Panc1 (cell line): ENCODE measurements at places on chromosomes 16 and 17. TPM values are rescaled to one million over a fixed set of nuclear protein-coding genes. Genes with fewer than 3 reads are reported as not detected.

- no peaks in the 10 kb centered on the region for H3K36me3 ChIP-seq
- H3K4me1 ChIP-seq, result peaks cover 29% of the 10 kb centered on the region
- peak overlapping the region; percentile 84 for H3K4me3 ChIP-seq
- no peak for DNase-seq
- no peak overlapping the region for H3K27ac ChIP-seq
- H3K27me3 ChIP-seq, result no peaks in the 10 kb centered on the region
Measured at GRCh38 chr16:3879887-3880564, 487 bp downstream of the CREBBP start.

DNA sequence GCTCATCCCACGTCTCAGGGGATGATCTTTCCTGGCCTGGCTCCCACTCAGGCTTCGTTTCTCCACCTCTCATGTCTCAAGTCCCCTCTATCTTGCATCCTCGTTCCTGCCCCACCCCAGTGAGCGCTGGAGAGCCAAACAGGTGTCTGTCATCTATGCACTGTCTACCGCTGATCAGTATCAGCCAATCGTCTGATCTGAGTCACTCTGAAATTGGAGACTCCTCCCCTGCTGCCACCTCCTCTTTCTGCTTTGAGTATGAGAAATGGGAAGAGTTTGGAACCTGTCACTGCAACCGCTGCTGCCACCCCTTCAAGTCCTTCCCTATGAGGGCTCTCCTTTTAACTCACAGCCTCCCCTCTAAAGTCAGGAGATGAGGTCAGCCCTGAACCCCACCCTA lies 28.0 kb downstream of the FZD2 start:
- H3K27ac ChIP-seq, result peak overlapping the region; percentile 83; the same call in 1 of the 2 replicates
- DNase-seq, result no peak
- no peaks in the 10 kb centered on the region for H3K27me3 ChIP-seq

DNA sequence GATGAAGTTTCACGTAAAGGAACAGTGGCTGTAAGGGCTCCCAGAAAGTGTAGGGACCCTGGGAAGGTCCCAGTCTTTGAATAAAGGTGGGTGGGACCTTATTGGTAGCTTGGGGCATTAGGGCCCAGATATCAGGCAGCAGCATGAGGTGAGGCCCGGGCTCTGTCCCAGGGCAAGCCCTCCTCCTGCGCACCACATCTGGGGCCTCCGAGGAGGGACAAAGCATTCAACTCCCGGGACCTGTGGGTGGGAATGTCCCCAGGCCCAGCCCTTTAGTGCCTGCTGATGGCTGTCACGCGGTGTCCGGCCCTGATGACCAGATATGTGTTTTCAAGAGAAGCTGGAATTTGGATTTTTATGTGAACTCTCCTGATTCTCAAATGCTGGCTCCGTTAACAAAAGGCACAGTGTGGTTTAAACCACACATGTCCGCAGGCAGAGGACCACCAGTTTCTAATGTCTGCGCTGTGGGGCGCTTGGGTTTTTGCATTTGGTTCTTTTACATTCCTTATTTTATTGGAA lies 30.4 kb downstream of the RAI1 start:
- H3K4me1 ChIP-seq, result peaks cover 90% of the 10 kb centered on the region
- H3K27me3 ChIP-seq, result no peaks in the 10 kb centered on the region
- peak overlapping the region; percentile 95 for H3K27ac ChIP-seq
- no peak for DNase-seq
- H3K36me3 ChIP-seq, result no peaks in the 10 kb centered on the region

GRCh38 chr17:31378638-31379037 lies 12.8 kb upstream of the RAB11FIP4 start:
- no peaks in the 10 kb centered on the region for H3K27me3 ChIP-seq
- peaks cover 13% of the 10 kb centered on the region; the same call in 1 of the 2 replicates for H3K36me3 ChIP-seq
- no peak for DNase-seq
- H3K4me1 ChIP-seq, result no peaks in the 10 kb centered on the region
- H3K4me3 ChIP-seq, result no peak overlapping the region

DNA sequence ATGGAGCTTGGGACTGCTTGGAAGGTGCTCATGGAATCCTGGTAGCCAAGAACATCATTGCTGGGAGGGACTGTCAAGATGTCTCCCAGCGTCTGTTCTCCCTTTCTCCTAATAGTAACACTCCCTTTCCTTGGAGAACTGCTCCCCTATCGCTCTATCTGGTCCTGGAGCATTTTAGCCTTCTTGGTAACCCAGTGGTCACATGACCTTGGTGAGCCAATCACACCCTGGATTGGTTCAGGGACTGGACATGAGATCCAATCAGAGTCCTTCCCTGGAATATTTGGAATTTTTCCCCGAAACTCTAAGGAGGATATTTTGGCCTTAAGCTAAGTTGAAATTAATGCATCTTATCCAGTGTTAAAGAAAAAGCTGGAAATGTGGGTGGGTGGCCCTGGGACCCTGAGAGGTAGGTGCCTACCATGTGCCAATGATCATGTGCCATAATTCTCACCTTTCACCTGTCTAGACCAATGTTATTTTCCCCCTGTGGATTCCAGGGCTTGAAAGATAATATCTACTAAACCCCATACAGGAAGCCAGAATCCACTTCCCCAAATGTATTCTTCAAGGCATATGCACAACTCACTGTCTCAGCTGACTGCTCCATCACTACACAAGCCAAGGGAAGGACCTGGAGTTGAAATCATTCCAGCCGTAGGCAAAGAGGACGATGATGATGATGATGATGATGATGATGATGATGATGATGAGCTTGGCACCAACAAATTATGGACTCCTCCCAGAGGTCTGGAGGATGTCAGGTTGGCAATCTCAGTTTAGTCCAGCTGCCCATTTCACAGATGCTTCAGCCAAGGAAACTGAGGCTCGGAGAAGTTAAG lies 193.2 kb downstream of the RAB11FIP4 start:
- no peaks in the 10 kb centered on the region for H3K27me3 ChIP-seq
- 0 out of 2 replicates have a peak overlapping the region, but pooled peaks have one; percentile 1 for H3K27ac ChIP-seq
- H3K4me3 ChIP-seq, result no peak overlapping the region
- peaks cover 33% of the 10 kb centered on the region for H3K4me1 ChIP-seq
- no peaks in the 10 kb centered on the region for H3K36me3 ChIP-seq

GRCh38 chr17:15260376-15261257 lies 4.5 kb downstream of the PMP22 start:
- 0 out of 2 replicates have a peak overlapping the region, but pooled peaks have one; percentile 44 for H3K27ac ChIP-seq
- no peaks in the 10 kb centered on the region; the same call in none of the 2 replicates for H3K36me3 ChIP-seq
- peaks cover 9% of the 10 kb centered on the region for H3K4me1 ChIP-seq
- peak overlapping the region; percentile 56 for H3K4me3 ChIP-seq

DNA sequence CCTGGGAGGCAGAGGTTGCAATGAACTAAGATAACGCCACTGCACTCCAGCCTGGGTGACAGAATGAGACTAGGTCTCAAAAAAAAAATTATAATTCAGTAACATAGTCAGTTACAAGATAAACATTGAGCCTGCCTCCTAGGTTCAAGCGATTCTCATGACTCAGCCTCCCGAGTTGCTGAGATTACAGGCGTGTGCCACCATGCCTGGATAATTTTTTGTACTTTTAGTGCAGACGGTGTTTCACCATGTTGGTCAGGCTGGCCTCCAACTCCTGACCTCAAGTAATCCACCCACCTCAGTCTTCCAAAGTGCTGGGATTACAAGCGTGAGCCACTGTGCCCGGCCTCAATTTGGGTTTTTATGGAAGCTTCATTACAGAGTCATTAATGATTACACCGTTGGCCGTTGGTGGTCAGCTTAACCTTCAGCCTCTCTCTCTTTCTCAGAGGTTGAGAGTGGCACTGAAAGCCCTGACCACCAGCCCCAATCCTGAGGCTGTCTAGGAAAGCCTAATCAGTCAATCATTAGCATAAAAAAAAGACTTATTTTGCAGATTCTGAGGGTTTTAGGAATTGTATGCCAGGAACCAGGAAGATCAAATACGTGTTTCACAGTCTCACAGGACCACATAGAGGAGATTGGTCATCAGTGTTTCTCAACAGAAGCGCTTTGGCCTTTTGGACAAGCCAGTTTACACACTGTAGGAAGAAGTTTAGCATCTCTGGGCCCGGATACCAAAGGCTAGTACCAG lies 1.3 kb upstream of the LRRC37A3 start:
- DNase-seq, result no peak
- H3K4me3 ChIP-seq, result no peak overlapping the region
- no peaks in the 10 kb centered on the region for H3K36me3 ChIP-seq
- H3K4me1 ChIP-seq, result peaks cover 5% of the 10 kb centered on the region; the same call in 1 of the 2 replicates
- H3K27ac ChIP-seq, result peak overlapping the region; percentile 70

Gene KAT2A
- total RNA-seq, result 67.0 TPM

GRCh38 chr16:88699180-88699579 lies 7.0 kb downstream of the RNF166 start:
- H3K4me3 ChIP-seq, result no peak overlapping the region
- H3K36me3 ChIP-seq, result no peaks in the 10 kb centered on the region
- no peak for DNase-seq
- no peaks in the 10 kb centered on the region for H3K4me1 ChIP-seq
- no peaks in the 10 kb centered on the region for H3K27me3 ChIP-seq

Gene ZPBP2
- not detected for total RNA-seq

GRCh38 chr16:50741225-50741780 lies 583 bp upstream of the CYLD start:
- no peaks in the 10 kb centered on the region for H3K27me3 ChIP-seq
- H3K4me3 ChIP-seq, result peak overlapping the region; percentile 65
- H3K27ac ChIP-seq, result no peak overlapping the region
- no peaks in the 10 kb centered on the region for H3K4me1 ChIP-seq
- no peak for DNase-seq
- no peaks in the 10 kb centered on the region for H3K36me3 ChIP-seq

DNA sequence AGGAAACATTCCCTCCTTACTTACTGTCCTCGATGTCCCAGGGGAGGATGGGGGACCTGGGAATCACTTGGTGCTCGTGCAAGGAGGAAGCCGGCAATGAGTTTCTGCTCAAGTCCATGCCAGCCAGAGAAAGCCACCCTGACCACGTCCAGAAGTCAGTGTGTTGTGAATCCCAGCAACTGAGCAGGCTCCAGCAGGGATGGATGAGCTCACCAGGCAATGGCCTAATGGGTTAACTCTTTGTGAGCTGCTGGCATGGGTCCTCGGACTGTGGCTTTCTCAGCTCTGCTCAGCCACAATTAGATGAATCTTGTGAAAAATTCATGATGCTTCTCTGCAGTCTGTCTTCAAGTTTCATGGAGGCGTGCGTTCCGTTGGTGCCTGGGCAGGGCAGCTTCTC lies at the start of gene PIRT:
Gene PIRT, minus strand, starts transcription at position 167 of the 400 bp plus-strand sequence. CDS start 12,442 bp downstream, outside the sequence.
- no peaks in the 10 kb centered on the region for H3K36me3 ChIP-seq
- no peak for DNase-seq
- H3K27me3 ChIP-seq, result no peaks in the 10 kb centered on the region
- H3K4me3 ChIP-seq, result no peak within 1 kb of the TSS

- DNase-seq, result no peak
- H3K4me1 ChIP-seq, result peaks cover 14% of the 10 kb centered on the region
- H3K27me3 ChIP-seq, result no peaks in the 10 kb centered on the region
- peak overlapping the region; percentile 70 for H3K4me3 ChIP-seq
- no peaks in the 10 kb centered on the region; the same call in none of the 2 replicates for H3K36me3 ChIP-seq
- H3K27ac ChIP-seq, result peak overlapping the region; percentile 82
Measured at GRCh38 chr17:44197980-44198720, 1.5 kb downstream of the ATXN7L3 start.

DNA sequence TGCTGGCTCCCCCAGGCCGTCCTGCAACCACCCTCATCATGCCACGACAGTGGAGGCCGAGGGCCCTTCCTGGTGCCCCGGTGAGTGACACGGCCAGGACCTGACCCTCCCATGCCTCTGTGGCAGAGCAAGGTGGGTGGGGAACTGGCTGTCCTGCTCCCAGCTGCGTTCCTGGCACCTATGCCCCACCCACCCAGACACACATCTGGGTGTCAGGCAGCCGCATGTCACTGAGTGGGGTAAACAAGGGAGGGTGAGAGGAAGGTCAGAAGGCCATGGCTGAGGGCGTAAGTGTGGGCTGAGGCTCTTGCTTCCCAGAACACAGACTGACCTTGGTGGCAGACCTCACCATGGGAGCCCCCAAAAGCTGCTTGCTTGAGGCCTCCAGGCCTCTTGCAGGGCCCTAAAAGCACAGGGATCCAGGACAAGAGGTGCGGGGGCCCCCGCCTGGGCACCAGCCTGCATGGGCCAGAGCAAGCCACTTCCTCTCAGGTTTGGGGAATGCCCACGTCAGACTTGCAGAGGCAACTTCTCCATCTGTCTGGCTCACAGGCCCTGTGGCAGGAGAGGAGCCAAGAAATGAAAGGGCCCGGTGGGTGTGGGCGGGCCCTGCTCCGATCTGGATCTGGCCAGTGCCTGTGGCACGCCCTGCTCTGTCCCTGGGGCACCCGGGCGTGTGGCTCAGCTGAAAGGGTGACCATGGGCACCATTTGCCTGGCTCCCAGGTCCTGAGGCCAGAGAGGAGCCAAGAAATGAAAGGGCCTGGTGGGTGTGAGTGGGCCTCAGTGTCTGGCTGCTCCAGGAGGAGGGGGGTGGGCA lies 3.9 kb upstream of the CCDC57 start:
- H3K4me3 ChIP-seq, result no peak overlapping the region
- no peaks in the 10 kb centered on the region for H3K27me3 ChIP-seq
- H3K27ac ChIP-seq, result peak overlapping the region; percentile 86
- peaks cover 46% of the 10 kb centered on the region for H3K4me1 ChIP-seq
